ENCODE measurements at places on chromosomes 6 and 20. TPM values are rescaled to one million over a fixed set of nuclear protein-coding genes. Genes with fewer than 3 reads are reported as not detected.

MACROD2 gene
- 17.1 TPM for total RNA-seq

SLC35D3 gene
- not detected for total RNA-seq

CEBPB gene
- total RNA-seq, result 59.3 TPM

TAGAP gene
- 4.9 TPM for total RNA-seq

STMND1 gene
- not detected for total RNA-seq

JAG1 gene
- 161 TPM for total RNA-seq

ACTL10 gene
- 3.6 TPM for total RNA-seq

ENPP3 gene
- 1.1 TPM for total RNA-seq

ANKRD6 gene
- total RNA-seq, result 34.3 TPM

HFE gene
- total RNA-seq, result 14.8 TPM

ADGRF4 gene
- total RNA-seq, result 6.5 TPM

CNPY3 gene
- total RNA-seq, result 45.6 TPM

ADGB gene
- total RNA-seq, result not detected

BPIFB1 gene
- total RNA-seq, result 0.65 TPM

GRCh38 chr20:14861028-14861699 lies 523.8 kb upstream of the FLRT3 start:
- no peak for DNase-seq

- DNase-seq, result peak; percentile 94
These were observed at the start of gene SOX4 for GRCh38 chr6:21593412-21593926. Gene SOX4 (plus strand): TSS chr6:21593751. CDS start chr6:21594535, 784 bp downstream.

- peak; percentile 62 for DNase-seq
These were observed 334.1 kb downstream of the NRN1 start for GRCh38 chr6:5672581-5673011.

- no peak for DNase-seq
These were observed 140.3 kb downstream of the BCAS1 start for GRCh38 chr20:53929974-53930650.

DNA sequence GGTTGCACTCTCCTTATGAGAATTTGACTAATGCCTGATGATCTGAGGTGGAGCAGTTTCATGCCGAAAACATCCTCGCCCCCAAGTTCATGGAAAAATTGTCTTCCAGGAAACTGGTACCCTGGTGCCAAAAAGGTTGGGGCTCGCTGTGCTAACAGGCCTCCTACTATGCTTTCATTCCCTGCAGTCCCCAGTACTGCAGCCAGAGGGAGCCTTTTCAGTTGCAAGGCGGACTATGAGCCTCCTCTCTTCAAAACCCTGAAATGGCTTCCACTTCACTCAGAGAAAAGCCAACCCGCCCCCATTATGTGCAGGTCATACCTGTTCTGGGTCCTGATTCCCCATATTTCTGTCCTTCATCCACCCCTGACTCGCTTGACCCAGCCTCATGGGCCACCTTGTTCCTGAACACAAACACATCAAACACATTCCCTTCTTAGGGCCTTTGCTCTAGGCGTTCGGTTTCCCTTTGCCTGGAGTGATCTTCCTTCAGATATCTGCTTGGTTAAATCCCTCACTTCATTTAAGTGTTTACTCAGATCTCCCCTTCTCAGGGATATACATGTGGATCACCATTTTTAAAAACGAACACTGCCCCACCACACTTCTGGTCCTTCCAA lies 173.7 kb downstream of the PHACTR1 start:
- DNase-seq, result no peak

DNA sequence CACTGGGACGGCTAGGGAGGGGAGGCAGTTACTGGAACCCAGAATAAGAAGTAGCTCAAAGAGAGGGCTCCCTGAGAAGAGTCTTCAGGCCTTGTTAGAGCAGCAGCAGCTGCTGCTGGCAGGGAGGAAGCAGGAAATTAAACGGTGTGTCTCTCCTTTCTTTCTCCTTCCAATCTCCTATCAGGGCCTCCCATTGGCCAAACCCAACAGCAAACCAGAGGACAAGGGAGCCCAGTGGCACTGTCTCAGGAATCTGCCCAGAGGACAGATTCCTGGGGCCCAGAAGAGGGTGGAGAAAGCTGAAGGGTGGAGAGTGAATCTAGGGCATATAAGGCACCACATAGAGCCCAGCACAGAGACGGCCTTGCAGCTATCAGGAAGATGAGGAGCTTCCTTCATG lies 10.2 kb downstream of the BTN3A1 start:
- no peak for DNase-seq

- DNase-seq, result no peak
These were observed 60.7 kb downstream of the SUN5 start for GRCh38 chr20:32943490-32944052.

GRCh38 chr6:4105980-4106536 lies 27.1 kb upstream of the FAM217A start:
- DNase-seq, result no peak

GRCh38 chr20:38725148-38725901 lies 1.0 kb downstream of the SLC32A1 start:
- no peak for DNase-seq

GRCh38 chr6:147033267-147033666 lies 170.9 kb upstream of the STXBP5 start:
- no peak for DNase-seq

DNA sequence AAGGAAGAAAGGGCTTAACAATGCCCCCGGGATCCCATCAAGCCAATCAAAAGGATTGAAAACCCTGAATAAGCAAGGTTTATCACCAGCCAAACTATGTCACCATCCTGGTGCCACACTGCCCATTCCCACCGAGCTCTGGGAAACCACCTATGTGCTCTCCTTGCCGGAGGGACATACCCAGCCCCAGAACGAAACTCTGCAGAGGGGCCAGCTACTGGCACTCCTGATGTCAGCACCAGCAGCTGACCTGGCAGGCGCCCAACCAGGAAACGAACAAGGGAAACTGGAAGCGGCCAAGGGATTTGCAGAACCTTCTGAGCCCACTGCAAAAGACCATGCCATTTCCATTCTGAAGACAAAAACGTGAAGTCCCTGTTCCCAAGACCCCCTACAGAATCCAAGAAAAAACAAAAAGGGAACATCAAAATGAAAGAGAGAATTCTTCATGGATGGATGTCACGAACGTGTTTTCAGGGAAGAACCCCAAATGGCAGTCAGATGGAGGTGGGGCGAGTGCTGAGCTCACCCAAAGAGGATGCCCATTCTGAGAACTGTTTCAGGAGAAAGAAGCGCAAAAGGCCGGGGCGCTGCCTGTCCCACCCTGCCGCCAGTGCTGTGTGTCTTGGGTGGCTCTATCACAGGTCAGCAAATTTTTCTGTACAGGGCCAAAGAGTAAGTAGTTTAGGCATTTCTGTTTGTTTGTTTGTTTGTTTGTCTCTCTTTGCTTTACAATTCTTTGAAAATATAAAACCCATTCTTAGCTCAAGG lies 305.2 kb downstream of the ESR1 start:
- no peak for DNase-seq

- DNase-seq, result no peak
These were observed 25.4 kb downstream of the ZMYND8 start for GRCh38 chr20:47330933-47331708.

GRCh38 chr6:119591235-119591634 lies 241.7 kb upstream of the MAN1A1 start:
- no peak for DNase-seq

DNA sequence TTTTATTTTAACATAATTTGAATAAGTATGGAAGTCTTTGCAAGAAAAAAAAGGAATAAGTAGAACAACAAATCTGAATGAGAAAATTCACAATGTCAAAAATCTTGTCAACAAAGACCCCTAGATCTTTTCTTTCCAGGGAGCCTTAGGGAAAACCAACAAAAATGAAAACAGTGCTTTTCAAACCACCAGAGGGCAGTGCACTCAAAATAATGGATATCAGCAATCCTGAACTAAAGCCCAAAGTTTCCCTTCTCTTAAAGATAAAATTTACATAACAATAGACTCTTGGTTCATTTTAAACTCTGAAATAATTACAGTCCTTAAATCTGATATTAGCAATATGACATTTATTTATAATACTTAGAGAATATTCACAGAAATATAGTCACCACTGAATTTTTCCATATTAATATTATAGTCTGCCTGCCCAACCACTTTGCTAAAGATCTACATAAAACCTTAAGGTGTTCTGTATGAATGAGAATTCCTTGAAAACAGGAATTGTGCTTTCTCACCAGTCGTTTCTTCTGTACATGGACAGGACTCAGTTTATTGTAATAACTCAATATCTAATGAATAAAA lies 105.3 kb upstream of the BMP5 start:
- DNase-seq, result no peak

- DNase-seq, result no peak
These were observed 156.5 kb upstream of the PRDM1 start for GRCh38 chr6:105929626-105930025.

GRCh38 chr6:73514746-73515110 lies 6.1 kb downstream of the EEF1A1 start:
- DNase-seq, result no peak

DNA sequence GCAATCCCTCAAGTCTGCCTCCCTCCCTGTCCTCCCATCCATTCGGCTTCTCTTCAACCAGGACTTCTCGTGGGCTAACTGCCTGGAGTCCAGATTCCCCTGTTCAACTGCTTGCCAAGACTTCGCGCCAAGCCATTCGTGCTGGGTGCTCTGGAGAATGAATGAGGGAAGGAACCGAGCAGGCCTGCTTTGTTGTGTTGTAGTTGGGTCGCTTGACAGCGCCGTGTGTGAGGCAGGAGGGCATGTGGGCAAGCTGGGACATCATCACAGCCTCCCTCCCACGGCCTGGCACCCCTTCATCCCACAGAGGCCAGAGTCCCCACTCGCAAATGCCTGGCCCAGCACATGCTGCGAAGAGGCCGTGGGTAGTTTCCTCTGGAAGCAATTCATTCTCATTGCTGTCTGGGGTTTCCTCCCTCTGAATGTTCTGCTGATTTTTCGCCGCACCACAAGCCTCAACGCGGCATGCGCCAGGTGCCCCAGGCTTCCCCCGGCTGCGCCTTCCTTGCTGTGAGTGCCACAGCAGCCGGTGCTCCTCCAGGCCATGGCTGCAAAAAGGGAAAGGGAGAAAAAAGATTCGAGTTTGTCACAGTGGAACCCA lies 336.0 kb downstream of the QKI start:
- DNase-seq, result no peak

DNA sequence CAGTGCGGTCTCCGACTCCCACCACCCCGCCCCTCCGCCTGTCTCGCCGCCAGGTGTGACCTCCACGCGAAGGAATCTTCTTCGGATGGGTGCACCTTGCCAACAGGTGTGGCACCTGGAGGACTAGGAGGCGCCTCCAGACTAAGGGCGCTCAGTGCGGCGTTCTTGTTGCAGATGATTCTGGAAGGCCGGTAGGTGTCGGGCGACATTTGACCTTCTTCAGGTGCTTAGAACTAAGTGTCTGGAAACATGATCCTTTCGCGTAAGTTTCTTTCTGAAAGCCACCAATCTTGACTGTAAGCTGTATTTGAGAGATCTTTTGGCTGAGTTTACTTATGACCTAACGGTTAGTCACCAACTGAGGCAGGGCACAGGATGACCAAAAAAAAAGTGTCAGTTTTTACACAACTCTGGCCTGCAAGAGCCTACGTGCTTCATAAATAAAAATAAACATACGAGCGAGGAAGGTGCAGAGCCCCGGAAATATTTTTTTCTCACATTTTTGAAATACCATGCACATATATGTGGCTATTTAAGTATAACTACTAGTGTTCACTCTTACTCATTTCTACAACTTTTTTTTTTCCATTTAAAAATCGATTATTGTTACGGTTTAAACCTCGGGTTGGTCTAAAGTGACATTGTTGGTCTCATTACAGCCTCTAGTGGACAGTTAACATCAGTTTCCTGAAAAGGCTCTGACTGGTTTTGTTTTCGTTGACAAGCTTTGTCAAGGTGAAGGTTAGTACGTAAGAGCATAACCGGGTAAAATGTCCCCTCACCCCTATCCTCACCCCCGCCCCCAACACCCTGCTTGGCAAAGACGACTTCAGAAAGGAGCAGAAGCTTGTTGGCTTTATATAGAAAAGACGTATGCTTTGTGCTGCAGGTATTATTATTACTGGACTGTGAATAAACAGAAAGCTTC lies 1.6 kb upstream of the ATXN1 start:
- no peak for DNase-seq

- no peak for DNase-seq
These were observed 4.7 kb downstream of the CDS2 start for GRCh38 chr20:5131502-5131901.

GRCh38 chr6:88442737-88443136 lies 276.6 kb upstream of the CNR1 start:
- no peak for DNase-seq

GRCh38 chr6:34235307-34236130 lies 1.2 kb upstream of the HMGA1 start:
- DNase-seq, result peak; percentile 76

DNA sequence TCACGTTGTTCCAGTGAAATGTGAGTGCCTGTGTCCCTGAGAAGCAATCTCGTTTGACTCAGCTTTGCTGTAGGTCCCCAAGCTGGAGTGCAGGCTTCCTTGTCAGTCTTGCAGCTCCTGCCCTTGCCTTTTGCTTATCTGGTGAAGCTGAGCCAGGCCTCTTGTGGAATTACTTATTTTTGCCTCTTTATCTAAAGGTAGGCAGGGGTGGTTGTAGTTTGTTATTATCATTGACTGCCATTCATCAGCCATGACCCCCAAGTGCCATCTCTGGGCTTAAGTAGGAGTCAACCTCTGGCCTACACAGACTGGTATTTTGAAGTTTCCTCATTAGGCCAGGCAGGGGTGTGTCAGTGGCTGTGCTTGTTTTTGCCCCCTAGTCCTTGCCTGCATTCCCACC lies 2.1 kb downstream of the TMEM14B start:
- DNase-seq, result no peak

DNA sequence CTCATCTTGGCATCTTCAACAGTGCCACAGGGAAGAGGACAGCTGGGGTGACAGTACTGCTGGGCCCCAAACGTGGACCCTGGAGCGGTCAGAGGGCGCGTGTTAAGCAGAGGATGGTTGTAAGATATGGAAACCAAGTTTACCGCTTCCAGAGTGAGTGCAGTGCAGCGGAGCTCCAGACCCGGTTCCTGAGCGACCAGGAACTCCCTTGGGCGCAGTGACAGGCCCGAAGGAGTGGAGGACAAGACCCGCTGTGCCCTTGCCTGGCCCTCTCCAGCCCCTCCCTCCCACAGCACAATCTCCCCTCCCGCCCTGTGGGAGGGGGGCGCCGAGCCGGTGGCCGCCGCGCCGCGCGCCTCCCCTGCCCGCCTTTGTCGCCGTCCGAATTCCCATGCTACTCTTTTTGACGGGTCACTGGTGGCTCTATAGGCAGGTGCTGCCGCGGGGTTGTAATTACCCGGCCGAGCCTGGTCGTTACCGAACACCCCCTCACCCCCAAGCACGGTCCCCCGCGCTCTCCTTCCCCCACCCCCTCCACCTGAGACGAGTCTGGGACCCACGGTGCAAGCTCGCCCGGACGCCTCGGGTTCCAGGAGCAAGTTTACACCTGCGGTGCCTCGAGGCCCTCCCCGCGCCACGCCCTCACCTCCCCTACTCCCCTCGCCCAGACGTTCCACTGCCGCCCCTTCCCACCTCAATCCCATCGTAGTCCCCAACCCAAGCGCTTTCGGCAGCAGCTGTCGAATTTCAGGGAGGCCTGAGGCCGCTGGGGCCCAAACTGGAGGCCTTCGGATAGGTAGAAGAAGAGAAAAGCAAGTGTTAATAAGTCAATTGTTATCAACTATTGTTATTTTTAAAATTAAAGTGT lies 3.9 kb downstream of the NR2E1 start:
- DNase-seq, result no peak

Data from ureter (tissue), 1 donor.